NCI-H510A (cell line): ENCODE measurements at places on chromosomes 2 and 18.

DNA sequence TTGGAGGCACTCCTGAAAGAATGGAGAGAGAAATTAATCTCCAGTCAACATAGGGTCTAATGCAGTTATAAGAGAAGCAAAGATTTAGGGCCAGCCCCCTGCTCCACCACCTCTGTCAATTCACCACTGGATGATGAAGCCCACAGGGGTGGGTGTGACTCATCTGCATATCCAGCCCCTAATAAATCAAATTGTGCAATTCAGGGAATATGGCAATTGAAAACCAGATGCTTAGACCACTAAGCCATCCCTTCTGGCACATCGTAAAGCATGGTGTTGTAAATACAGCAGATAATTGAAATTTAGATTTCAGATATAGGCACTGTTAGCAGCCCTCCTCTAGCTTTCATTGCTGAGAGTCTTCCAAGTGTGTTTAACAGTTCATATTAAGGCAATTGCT, 541.4 kb downstream of the PARD3B start:
- no peak for DNase-seq

GRCh38 chr2:232551250-232551638, 755 bp downstream of the EIF4E2 start:
- DNase-seq, result no peak

DNA sequence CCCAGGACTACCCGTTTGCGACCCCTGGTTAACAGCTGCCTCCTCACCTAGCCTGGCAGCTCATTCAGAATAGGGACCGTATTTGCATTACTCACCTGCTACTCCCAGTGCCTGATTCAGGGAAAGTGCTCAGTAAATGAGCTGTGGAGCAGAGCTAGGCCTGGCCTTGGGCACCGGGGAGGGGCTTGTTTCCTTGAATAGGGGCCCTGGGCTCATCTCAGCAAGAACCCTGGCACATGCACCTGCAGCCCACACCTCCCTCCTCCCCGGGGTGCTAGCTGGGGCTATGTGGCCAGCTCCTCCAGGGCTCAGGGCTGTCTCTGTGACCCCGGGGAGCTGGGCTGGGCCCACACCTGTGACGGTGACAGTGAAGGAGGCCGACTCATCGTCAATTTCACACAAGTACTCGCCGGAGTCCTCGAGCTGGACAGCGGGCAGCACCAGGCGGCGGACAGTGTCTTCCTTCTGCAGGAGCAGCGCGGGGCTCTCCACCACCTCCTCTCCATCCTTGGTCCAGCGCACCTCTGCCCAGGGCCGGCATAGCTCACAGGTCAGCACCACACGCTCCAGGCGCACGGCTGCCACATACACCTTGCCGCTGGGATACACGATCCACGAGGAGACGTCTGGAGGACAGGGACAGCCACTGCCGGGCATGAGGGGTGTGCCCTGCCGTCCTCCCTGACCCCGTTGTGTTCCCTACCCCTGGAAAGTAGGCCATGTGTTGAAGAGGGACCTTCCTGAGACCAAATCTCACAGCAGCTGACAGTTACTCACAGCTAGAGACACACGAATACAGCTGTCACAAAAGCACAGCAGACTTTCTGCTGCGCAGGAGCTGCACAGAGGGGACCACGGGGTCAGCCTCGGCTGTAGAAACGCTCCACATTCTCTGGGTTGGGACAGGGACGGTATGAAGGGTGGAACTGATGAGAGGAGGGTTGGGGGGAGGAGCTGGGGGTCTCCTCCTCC, 9.0 kb downstream of the OBSL1 start:
- DNase-seq, result no peak

- DNase-seq, result no peak
Observed at GRCh38 chr18:6962571-6963451, 154.8 kb downstream of the LAMA1 start.

- DNase-seq, result no peak
Observed at GRCh38 chr2:98160554-98160953, 73.6 kb downstream of the VWA3B start.

- DNase-seq, result no peak
Observed at GRCh38 chr2:72570413-72570812, 255.4 kb downstream of the EXOC6B start.

DNA sequence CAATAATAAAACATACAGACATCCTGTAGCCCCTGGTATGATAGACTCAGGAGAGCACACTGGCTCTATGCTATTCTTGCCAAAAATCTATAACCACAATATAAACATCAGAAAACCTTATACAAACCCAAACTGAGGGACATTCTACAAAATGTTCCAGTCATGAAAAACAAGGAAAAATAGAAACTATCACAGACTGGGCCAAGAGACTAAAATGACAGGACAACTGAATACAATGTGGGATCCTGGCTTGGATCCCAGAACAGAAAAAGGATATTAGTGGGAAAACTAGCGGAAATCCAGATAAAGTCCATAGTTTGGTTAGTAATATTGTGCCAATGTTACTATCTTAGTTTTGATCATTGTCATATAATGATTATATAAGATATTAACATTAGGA, 29.6 kb upstream of the EPAS1 start:
- DNase-seq, result no peak

DNA sequence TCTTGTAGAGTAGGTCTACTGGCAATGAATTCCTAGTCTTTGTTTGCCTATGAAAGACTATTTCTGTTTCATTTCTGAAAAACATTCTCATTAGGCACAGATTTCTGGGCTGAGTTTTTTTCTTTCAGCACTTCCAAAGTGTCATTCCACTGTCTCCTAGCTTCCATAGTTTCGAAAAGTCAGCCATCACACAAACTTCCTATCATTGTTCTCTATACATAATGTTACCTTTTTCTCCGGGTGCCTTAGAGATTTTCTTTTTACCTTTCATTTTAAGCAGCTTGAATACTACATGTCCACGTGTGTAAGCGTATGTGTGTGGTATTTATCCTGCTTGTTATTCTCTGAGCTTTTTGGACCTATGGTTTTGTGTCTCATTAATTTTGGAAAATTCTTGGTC, 55.7 kb downstream of the OLA1 start:
- DNase-seq, result no peak

DNA sequence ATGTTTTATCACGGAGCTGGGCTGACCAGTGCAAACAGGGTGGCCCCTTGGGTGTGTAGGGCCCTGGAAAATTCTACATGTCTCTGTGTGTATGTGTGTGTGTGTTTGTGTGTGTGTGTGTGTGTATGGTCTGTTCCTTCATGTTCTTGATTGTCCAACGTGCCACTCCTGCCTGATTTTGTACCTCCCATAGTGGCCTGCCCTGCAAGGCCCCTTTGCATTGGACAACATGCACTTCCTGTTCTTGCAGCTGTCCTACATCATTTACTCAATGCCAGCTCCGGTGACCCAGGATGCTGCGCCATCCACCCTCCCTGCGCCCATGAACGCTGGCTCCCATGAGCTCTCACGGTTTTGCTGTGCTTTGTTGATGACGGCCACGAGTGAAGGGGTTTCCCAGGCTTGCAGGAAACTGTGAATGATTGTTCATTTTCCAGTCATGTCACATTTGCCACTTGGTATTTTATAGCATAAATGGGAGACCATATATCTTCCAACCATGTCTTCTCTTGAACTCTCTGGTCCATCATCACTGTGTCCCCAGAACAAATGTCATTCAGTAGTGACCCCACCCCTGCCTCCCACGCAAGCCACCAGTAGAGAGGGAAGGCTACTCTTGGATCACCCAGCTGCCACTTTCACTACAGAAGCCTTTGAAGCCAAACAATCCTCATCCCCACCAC, 69.7 kb upstream of the NCK2 start:
- no peak for DNase-seq

DNA sequence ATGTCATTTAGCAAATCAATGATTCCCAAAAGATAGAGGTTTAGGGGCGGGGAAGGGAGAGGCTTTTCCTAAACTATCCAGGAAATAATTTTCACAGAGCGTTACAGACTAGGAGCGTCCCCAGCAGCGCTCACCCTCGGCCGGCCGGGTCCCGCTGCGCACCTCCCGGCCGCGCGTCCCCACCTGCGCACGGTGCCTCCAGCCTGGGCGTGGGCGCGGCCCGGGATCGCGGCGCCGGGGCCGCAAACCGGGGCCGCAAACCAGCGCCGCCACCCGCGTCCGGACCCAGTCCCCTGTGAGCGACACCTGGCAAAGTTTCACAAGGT, 684 bp upstream of the ZCCHC2 start:
- DNase-seq, result peak; percentile 17

- DNase-seq, result no peak
Observed at GRCh38 chr2:36663851-36664695, 32.4 kb upstream of the VIT start.

- DNase-seq, result no peak
Observed at GRCh38 chr2:120265006-120265405, 12.4 kb downstream of the RALB start.

DNA sequence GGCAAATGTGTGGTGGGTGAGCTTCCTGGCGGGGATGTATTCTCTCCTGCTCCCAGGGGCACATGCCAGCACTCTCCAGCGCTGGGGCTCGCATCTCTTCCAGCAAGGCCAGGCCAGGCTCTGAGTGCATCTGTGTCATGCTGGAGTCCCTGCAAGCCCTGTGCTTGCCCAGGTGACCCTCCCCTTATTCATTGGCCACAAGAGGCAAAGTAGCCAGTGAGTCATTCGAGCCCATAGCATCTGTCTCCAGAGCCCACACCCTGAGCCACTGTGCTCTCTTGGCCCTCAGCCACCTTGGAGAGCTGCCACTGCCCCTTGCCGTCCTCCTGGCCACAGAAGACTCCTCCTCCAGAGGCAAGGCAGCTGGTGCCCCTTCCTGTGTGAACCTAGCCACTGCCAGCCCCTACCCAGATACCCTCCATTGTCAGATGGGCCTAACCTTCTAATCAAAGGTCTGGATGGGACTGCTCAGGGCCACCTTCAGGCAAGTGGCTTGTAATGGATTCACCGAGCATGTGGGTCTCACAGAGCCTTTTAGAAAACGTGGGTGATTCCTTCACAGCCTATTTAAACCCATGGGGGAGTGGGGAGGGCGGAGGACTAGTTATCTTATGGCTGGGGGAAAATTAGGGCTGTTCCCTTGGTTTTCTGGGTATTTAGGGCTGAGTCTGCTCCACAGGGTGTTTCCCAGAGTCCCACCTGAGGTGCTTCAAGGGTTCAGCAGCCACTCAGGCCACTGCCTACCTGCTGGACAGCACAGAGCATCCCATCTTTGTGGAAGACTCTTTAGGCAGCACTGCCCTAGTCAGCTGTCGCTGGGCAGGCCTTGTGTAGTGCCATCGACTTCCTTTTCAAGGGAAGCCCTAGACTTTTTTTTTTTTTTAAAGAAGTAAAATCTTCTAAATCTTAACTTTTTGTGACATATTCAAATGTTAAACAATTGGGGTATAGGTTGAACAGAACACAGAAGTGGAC, 137.4 kb downstream of the ACOXL start:
- DNase-seq, result no peak

GRCh38 chr2:225457482-225457881, 58.0 kb downstream of the NYAP2 start:
- DNase-seq, result no peak

- no peak for DNase-seq
Observed at GRCh38 chr2:42554392-42554791, 14.0 kb upstream of the MTA3 start.

GRCh38 chr2:146129231-146129630, 1609.3 kb upstream of the ZEB2 start:
- no peak for DNase-seq

- no peak for DNase-seq
Observed at GRCh38 chr2:40254611-40255010, 197.3 kb downstream of the SLC8A1 start.

GRCh38 chr18:13369756-13370510, 151.4 kb downstream of the LDLRAD4 start:
- DNase-seq, result peak; percentile 32

DNA sequence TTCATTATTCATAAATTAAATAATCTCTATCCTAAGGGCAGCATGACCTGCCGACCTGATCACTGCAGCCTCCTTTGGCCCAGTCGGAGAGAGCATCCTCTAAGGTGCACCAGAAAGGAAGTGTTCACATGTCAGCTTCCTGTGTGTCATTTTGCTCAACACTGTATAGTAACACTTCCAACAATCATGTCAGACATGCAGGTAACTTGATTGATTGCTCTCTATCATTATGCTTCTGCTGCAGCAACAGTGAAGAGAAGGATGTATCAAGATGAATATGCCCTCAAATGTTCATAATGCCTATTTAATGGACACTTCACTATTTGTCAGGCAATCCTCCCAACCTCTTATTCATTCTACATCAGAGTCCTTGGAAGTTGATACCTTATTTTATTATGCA, 332.3 kb downstream of the CDH7 start:
- no peak for DNase-seq

- DNase-seq, result no peak
Observed at GRCh38 chr18:61677435-61677970, 215.3 kb downstream of the RNF152 start.

DNA sequence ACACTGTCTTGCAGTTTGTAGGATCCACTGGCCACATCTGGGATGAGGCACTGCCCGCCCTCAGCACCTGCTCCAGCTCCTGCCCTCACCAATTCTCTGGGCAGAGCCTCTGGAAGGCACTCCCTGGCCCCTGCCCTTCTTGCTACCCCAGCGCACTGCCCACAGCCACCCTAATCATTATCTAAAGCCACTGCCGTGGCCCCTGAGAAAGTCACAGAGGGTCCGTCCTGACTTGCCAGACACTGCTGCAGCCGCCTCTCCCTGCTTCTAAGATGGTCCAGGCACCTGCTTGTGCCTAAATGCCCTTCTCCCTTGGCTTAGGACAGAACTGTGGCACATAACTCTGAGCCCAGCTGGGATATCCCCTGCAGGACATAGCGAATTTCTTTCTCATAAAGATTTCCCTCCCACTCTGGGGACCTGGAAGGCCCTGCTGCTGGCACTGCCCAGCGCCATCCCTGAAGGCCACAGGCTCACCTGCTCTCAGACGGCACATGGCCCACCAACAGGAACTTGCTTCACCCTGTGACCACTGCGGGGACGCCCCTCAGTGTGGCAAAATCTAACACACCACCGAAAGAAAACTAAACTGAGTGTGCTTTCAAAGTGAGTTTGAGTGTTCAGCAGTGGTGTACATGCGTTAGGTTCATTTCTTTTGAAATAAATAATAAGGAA, 244.9 kb downstream of the HDAC4 start:
- no peak for DNase-seq

DNA sequence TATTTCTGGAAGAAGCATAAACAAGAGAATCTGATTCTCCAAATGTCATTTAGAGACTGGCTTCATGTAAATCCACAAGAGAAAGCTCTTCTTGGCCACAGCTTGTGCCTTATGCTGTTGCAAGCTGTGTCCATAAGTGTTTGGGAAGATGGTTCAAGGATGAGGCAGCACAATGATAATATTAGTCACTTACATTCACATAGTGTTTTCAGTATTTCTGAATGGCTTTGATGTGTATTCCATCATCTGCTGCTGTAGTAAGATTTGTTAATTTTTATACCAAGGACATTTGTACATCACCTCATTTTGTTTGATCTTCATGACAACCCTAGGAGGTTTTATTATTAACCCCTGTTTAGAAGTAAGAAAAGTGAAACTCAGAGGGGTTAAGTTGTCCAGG, 29.9 kb downstream of the CREG2 start:
- DNase-seq, result no peak

- no peak for DNase-seq
Observed at GRCh38 chr18:66560094-66560493, 43.8 kb downstream of the CDH19 start.

- no peak for DNase-seq
Observed at GRCh38 chr2:66041902-66042657, 392.8 kb upstream of the MEIS1 start.
